Activated T-cell treated with anti-CD3 and anti-CD28 coated beads, Interleukin-2, amount 50 U/mL, for 48 hours (primary cell): ENCODE measurements at places on chromosomes 1 and 21.

DNA sequence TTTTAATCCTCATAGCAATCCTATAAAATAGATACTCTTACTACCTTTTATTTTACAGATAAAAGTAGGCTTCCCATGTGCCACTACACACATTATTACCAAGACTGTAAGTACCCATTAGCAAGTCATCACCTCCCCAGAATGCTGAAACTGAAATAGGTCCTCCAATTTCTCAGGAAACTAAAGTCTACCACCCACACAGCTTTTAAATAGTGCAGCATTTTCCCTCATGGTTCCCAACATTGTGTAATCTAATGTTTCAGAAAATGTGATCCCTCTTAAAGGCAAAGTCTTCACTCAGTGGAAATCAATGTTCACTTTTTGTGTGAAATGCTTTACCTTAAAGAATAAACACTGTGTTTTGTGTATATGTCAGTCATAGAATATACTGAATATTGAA is 356.5 kb downstream of the GPATCH2 start:
- no peak for DNase-seq

GRCh38 chr1:18723206-18723605 is 92.6 kb downstream of the PAX7 start:
- DNase-seq, result no peak

- no peak for DNase-seq
Observed at GRCh38 chr1:173400387-173400995, 76.6 kb upstream of the PRDX6 start.

GRCh38 chr1:225454733-225455132 is 26.9 kb upstream of the LBR start:
- DNase-seq, result peak; percentile 86

DNA sequence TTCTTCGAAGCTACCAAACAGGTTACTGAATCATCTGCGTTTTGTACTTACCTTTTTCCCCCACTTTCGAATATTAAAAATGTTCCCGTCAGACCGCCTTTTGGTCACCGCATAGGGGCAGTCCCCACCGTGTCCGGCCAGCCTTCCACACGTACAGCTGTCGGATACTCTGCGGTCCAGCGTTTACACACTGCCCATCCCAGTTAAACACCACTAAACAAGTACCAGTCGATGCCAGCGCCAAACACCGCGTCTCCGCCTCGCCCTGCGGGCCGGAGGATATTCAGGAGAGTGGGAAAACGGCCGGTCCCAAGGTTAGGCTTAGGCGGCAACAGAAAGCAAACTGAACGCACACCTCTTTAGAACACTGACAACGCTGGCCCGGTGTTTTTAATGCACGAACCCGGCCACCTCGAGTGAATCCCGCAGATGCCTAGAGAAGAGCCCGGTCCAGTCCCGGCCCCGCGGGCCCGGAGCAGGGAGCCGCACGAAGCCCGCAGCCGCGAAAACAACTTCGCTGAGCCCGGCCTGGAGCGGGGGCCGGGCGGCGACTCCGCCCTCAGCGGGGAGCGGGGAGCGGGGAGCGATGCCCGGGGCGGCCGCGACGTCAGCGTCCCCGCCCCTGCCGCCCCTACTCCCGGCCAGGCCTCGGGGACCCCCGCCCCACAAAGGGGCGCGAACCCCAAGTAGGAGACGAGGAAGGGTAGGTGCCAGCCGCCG is 730 bp upstream of the PHF13 start:
- DNase-seq, result no peak

DNA sequence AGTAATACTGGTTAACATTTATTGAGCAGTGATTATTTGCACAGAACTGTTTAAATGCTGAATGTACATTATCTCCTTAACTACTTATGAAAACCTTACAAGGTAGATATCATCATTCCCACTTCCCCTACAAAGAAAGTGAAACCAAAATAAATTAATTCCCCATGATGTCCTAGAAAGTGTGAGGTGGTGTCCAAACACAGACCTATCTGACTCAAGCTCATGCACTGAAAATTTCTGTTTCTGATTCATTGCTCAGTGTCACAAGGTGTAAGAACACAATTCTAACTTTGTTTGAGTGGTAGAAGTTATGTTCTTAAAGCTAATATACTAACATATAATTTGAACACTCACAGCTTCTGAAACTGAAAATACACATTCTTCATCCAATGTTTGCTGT is 178.7 kb downstream of the MRPL39 start:
- DNase-seq, result no peak

DNA sequence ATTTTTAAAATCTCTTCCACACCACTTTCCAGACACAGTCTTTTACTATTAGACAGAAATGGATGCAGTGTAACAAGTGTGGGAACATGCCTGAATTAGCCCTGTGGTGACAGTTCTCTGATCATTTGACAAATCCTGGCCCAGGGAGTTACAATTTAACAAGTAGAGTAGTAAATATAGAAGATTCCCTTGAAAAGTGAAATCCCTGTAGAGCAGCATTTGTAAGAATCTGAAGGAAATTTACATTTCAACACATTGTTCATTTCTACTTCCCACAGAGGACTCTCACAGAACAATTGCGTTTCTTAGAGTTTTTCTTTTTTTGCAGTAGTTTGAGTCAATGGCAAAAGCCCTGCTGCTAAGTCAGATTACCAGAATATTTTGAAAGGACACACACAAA is 458.3 kb upstream of the BRINP3 start:
- no peak for DNase-seq

- peak; percentile 79 for DNase-seq
Observed at GRCh38 chr1:181021811-181022434, 747 bp downstream of the STX6 start.

- DNase-seq, result peak; percentile 65
Observed at GRCh38 chr1:27726173-27727044, 648 bp downstream of the FAM76A start.

DNA sequence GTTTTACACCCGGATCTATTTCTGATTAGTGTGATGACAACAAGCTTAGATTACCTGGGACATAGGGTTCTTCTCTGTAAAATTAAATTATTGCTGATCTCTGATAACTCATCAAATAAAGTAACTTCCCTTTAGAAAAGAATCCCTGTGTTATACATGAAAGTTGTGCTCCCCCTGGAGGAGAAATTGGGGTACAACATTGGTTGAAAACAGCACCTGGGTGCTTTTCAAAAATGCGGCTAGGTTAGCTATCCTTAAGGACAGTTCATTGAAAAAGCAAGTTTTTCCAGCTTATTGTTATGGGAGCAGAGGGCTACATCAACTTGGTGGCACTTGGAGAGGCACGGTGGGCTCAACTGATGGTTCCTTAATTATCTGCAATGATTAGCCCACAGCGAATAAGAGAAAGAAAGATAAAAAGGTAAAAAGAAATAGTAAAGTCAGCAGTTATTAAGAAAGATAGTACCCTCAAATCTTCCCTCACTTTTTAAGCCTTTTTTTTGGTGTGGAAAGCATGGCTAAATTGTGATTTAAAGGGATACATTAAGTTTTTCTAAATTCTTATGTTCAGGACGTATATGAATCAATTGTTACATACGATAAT is 97.8 kb downstream of the FMN2 start:
- DNase-seq, result no peak

- DNase-seq, result no peak
Observed at GRCh38 chr1:162724583-162725120, 65.8 kb upstream of the HSD17B7 start.

DNA sequence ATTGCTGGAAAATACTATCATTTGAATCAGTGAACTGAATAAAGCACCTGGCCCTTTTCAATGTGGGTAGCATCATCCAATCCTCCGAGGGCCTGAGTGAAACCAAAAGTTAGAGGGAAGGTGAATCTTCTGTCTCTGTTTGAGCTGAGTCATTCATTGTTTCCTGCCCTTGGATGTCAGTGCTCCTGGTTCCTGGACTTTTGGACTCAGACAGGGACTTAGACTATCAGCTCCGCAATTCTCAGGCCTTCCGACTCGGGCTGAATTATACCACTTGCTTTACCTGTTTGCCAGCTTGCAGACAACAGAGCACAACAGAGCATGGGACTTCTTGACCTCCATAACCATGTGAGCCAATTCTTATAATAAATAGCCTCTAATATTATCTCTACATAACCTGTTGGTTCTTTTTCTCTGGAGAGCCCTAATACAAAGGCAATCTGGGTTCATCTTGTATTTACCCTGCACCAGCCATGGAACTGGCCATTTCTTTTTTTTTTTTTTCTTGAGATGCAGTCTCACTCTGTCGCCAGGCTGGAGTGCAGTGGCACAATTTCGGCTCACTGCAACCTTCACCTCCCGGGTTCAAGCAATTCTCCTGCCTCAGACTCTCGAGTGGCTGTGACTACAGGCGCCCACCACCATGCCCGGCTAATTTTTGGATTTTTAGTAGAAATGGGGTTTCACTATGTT is 19.2 kb upstream of the VASH2 start:
- DNase-seq, result no peak

DNA sequence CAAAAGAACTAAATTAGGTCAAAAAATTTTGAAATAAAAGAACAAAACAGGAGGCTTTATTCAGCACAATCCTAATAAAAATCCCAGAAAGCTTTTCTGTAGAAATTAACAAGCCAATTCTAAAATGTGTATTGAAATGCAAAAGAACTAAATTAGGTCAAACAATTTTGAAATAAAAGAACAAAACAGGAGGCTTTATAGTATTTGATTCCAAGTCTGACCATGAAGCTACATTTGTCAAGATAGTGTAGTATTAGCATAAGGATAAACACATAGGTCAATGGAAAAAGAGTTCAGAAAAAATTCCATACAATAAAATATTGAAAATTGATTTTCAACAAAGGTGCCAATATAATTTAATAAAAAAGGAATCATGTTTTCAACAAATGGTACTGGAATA is 10.8 kb downstream of the LRRC40 start:
- DNase-seq, result no peak

DNA sequence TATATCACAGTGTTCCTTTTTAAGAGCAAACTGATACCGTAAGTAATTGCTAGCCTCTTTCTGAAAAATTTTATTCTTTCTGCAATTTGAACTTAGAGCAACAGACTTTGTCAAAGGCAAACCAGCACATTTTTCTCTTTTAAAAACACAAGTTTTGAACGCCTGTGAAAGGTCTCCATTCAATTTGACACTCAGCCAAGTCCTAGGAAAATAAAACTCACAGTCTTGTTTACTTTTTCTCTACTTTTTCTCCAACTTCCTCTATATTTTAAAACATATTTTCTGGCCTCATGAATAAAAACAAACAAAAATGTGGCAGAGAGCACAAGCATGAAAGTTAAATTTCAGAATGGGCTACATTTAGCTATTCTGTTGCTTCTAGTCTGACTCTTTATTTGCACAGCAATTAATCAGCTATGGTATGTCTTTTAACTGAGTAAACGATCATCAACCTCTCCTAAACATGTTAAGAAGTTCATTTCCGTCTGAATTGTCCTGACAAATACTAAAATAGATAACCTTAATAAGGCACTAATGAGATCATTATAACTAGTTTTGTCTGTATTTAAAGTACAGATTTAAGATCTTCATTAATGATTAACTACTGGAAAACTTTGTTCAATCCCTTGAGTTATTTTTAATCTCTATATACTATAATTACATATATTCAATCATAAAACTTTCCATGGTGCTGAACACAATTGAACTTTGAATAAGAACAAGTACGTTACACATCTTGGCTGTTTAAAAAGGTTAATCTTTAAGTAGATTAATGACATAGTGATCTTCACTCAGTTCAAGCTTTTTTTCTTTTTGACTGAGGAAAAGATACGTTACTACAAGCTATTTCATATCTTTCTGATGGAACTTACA is 550.6 kb downstream of the PTBP2 start:
- no peak for DNase-seq

DNA sequence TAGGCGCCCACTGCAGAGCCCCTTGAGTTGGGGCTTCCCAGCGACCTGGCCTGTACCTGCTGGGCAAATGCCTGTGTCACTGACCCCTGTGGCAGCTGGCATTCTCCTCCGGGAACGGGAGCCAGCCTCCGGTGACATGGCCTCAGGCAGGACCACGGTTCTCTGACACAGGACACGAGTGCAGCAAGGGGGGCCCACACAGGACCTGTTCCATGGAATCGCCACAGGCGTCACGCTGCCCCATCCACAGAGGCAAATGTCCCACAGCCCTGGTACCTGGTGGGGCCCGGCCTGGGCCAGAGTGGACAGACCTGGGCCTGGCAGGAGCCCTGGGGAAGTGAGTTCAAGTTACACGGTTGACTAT is 2.6 kb downstream of the ITGB2 start:
- no peak for DNase-seq

DNA sequence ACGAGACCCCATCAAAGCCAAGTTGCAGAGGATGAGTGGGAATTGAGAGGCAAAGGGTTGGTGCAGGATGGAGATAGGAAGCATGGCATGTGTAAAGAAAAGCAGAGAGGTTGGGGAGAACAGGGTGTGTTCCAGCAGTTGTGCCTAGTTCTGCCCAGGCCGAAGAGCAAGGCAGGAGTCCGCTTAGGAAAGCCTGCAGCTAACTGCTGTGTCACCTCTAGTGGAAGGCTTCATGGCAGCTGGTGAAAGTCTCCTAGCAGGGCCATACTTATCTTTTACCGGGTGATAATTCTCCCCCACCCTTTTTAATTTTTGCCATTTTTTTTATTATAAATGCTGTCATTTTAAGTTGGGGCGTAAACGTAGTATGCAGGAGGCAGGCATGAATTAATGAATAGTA is 93.6 kb downstream of the NFIA start:
- no peak for DNase-seq

- no peak for DNase-seq
Observed at GRCh38 chr1:232578651-232579195, 51.2 kb downstream of the SIPA1L2 start.

DNA sequence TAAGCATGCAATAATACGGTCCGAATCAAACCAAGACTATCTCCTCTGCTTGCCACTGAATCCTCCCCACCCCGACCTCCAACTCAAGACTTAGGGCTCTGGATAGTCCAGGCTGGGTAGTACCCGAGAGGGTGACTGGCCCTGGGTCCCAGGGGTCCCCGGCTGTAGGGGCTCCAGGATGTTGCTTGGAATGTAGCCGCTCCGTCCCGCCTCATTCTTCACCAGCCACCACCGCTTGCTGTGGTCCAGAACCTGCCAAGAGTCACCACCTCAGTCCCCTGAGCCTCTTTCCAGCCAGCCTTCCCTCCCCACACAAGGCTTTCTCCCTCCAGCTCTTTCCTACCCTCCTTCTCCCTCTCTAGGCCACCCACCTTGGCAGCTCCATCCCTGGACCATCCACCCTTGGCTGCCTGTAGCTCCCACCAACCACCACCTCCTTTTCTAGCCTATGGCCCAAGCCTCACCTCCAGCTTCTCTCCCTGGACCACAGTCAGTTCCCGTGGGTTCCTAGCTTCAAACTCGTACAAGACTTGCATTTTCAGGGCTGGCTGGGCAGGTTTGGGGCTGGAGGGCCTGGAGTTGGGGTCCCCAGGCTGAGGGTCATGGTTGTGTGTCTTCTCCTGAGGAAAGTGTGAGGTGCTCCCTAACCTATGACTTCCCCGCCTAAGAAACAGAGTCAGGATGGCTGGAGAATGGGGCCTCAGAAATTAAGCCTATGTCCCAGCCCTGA is 10.9 kb upstream of the GSTM3 start:
- DNase-seq, result peak; percentile 7
